ENCODE measurements at places on chromosomes 13 and 19. TPM values are rescaled to one million over a fixed set of nuclear protein-coding genes. Genes with fewer than 3 reads are reported as not detected.

The KBTBD6 gene
- polyA plus RNA-seq: 4.7 TPM

The PDX1 gene
- polyA plus RNA-seq: not detected

DNA sequence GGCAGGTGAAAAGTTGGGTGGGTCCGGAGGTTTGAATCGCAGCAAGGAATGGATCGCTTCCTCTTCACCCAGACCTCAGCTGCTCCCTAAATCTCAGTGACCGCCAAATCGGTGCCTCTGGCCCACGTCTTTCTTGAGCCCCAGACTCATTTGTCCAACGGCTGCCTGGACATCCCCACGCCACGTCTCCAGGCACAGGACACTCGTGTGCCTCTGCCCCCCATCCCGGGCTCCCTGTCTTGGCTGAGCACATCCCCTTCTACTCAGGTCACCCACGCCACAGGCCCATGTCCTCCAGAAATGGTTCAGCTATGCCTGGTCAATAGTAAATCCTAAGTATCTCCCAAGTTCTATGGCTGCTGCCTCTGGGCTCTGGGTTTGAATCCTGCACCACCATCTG is 56.6 kb downstream of the CDADC1 start:
- DNase-seq: no peak

DNA sequence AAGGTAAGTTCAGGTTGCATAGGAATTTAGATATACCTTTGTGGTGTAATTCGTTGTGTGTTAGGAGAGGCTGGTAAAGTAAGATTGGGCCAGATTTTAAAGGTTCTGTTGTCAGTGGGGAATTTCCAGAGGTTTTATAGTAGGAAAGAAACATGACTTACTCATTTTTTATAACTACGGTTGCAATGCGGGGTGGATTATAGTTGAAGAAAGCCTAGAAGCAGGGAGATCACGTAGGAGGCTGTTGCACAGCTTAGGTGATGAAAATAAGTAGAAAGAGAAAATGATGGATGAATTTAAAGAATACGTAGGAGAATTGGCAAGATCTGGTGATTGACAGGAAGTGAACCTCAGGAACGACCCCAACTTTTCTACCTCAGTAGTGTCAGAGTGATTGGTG is 61.1 kb downstream of the PIBF1 start:
- no peak for DNase-seq

GRCh38 chr19:1237027-1237659 is 662 bp downstream of the CBARP start:
- DNase-seq: no peak

The ZNF471 gene
- 2.6 TPM for polyA plus RNA-seq

DNA sequence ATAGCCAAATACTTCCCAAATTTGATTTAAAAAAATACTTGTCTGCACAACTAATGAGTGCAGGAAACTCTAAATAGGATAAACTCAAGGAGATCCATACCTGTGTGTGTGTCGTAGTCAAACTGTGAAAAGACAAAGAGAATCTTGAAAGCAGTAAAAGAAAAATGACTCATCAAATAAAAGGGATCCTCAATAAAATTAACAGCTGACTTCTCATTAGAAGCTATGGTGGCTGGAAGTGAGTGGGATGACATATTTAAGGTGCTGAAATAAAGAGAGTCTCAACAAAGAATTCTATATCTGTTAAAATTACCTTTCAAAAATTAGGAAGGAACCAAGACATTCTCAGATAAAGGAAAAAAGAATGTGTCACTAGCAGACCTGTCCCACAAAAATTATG is 13.7 kb downstream of the RNASEH2B start:
- DNase-seq: no peak

The PSG7 gene
- not detected for polyA plus RNA-seq

- DNase-seq: peak; percentile 36
These were observed 27.0 kb downstream of the SAE1 start for GRCh38 chr19:47157431-47158321.

GRCh38 chr19:36215276-36216123 is 594 bp downstream of the ZNF146 start:
- peak; percentile 76 for DNase-seq

DNA sequence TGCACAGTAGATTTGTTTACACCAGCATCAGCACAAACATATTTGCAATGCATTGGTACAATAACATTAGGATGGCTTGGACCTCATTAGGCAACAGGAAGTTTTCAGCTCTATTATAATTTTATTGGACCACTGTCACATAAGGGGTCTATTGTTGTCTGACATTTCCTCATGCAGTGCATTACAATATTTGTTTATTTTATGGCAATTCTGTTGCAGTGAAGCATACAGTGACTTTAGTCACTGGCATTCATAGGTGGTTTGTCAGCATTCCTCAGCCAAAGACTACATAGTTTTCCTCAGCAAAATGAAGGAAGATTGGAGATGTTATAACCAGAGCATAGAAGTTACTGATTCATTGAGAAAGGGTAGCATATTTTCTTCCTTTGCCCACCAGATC is 1732.9 kb downstream of the PCDH9 start:
- DNase-seq: no peak

DNA sequence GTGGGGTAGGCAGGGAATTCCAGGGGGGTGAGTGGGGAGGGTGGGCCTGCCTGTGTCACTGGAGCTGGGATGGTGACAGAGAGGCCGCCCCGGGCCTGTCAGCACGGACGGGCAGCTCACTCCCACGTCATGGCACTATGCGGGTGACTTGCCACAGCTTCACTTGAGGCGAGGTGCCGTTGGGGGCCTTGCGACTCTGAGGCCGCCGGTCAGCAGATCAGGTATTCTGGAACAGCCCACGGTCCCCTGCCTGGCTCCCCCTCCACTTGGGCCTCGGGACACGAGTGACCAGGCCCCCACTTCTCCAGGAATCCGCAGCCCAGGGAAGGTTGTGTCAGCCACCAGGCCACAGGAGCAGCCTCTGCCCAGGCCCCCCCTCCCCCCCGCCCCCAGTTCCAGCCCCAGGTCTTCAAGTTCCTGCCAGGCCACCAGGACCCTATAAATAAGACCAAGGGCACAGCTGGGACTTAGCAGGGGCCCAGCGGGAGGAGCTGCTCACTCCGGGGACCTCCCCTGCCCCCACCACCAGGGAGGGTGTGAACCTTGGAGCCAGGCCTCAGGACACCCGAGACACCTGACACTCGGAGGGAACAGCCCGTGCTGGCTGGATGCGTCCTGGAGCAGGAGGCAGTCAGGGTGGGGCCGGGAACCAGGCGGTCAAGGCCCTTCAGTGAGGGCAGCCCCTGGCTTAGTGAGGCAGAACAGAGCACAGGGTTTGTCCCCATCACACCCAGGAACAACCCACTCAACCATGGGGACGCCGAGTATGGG is 2.7 kb upstream of the MIDN start:
- DNase-seq: peak; percentile 78

DNA sequence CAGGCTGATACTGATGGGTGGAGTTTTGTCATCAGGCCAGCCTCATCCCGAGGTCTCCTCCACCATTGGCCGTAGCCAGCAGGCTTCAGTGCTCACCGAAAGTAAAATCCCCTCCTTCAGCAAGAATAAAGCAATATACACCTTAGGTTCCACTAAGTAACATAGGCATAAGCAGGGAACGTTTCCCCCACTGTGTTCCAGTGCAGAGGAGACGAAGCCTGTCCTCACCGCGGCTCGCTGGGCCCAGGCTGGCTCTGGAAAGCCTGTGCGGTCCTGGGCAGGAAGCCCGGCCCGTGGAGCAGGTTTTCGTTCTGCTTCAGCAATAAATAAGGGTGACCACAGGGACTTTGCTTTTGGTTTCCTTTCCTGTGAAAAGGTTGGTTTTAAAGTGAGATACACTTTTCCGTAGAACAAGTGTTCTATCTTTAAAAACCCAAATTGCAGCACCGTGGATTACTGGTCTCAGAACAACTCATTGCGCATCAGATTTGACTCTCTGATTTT is 16.3 kb upstream of the TEX29 start:
- no peak for DNase-seq

DNA sequence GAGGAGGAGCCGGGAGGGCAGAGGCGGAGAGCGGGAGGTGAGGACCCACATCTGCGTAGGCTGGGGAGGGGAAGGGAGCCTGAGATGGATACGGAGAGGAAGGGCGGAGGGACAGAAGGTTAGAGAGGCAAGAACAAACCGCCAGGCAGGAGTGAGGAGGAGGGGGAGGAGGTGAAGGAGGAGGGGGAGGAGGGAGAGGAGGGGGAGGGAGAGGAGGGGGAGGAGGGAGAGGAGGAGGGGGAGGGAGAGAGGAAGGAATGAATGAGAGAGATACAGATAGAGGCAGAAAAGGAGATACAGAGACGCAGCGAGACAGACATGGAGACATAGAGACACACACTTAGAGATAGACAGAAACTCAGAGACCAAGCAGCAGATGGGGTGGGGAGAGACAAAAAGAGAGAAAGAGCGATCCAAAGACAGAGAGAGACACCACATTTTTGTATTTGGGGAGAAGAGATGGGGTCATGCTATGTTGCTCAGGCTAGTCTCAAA is 782 bp upstream of the CA11 start:
- DNase-seq: no peak

- no peak for DNase-seq
These were observed 438.9 kb downstream of the KLF12 start for GRCh38 chr13:73695325-73695724.

The NOVA2 gene
- 0.95 TPM for polyA plus RNA-seq

- no peak for DNase-seq
These were observed 3.9 kb upstream of the RCBTB2 start for GRCh38 chr13:48536621-48537250.

GRCh38 chr13:21338639-21339278 is 120.3 kb downstream of the ZDHHC20 start:
- peak; percentile 22 for DNase-seq

All from kidney (tissue), 22 donors.